ENCODE measurements at places on chromosomes 11 and 22.

- no peak for DNase-seq
Observed at GRCh38 chr11:115361025-115361424, 143.2 kb downstream of the CADM1 start.

GRCh38 chr11:126991596-126991995 is 9.0 kb downstream of the KIRREL3 start:
- no peak for DNase-seq

DNA sequence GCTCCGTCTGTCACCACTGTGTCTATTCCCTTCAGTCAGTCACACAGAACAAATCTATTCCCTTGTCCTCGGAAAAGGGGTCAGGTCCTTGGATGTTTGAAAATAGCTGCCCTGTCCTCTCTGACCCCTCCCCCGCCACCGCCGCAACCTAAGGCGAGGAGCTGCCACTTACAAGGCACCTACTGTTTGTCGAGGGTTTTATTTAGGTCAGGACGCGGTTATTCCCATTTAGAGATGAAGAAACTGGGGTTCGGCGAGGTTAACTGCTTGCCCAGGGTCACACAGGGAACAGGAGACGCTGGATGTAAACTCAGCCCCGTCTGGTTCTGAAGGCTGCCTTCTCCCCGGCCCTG is 1468.1 kb downstream of the BRD1 start:
- DNase-seq: no peak

DNA sequence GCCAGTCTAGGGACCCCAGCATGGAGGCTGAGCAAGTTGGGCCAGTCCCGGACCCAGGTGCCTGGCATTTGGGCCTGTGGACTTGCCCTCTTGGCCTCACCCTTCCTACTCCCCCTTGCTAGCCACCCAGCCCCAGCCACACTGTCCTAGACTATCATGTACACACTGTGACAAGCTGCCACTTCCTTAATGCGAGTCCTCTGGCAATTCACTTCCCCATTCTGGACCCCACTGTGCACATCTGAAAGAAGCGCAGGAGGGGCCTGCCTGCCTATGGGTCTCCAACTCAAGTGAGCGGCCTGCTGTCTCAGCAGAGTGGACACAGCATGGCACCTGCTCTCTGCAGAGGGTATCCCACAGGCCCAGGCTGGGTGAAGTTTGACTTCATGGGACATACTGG is 68.5 kb upstream of the LMO1 start:
- no peak for DNase-seq

DNA sequence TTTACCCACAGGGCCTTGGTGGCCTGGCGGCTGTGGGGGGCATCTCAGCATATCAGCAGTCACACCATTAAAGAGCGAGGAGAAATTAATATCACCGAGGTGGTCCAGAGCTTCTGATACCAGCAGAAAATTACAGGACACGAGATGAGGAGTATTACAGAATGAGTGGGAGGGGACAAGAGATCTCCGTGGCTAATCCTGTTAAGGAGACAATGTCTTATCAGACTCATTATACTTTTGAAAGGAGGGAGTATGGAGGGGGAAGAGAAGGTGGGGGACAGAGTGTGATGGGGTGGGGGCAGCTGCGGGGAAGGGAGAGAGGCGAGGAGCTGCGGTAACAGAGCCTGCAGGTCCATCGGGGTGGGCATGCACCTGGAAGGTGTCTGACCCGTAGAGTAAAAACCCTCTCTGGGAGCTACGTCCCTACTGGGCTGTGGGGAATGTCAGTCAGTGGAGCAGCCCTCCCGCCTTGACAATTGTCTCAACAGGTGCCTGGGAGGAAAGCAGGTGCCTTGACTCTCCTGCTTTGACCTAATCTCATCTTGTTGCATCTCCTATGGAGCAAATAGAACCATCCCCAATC is 224.2 kb downstream of the CEP164 start:
- no peak for DNase-seq

GRCh38 chr11:61545341-61545740 is 35.5 kb downstream of the SYT7 start:
- no peak for DNase-seq

GRCh38 chr22:39434243-39434653 is 22.6 kb upstream of the MGAT3 start:
- DNase-seq: peak; percentile 67

- DNase-seq: no peak
Observed at GRCh38 chr11:17924713-17925112, 88.1 kb downstream of the SERGEF start.

GRCh38 chr11:120527111-120527761 is 15.7 kb downstream of the GRIK4 start:
- peak; percentile 73 for DNase-seq

GRCh38 chr11:69491071-69492031 is 9.9 kb downstream of the LINC01488 start:
- peak; percentile 27 for DNase-seq

GRCh38 chr11:128784059-128784804 is 82.9 kb downstream of the KCNJ1 start:
- no peak for DNase-seq

GRCh38 chr11:71929491-71929890 is 645 bp downstream of the RNF121 start:
- DNase-seq: no peak

- DNase-seq: no peak
Observed at GRCh38 chr11:121839781-121840180, 276.2 kb downstream of the BLID start.

DNA sequence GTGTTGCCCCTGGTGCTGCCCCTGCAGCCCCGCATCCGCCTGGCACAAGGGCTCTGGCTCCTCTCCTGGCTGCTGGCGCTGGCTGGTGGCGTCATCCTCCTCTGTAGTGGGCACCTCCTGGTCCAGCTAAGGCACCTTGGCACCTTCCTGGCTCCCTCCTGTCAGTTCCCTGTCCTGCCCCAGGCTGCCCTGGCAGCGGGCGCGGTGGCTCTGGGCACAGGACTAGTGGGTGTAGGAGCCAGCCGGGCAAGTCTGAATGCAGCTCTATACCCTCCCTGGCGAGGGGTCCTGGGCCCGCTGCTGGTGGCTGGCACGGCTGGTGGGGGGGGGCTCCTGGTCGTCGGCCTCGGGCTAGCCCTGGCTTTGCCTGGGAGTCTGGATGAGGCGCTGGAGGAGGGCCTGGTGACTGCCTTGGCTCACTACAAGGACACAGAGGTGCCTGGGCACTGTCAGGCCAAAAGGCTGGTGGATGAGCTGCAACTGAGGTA is 278 bp downstream of the ROM1 start:
- DNase-seq: no peak

GRCh38 chr22:29393019-29393608 is 4.7 kb upstream of the AP1B1 start:
- no peak for DNase-seq

DNA sequence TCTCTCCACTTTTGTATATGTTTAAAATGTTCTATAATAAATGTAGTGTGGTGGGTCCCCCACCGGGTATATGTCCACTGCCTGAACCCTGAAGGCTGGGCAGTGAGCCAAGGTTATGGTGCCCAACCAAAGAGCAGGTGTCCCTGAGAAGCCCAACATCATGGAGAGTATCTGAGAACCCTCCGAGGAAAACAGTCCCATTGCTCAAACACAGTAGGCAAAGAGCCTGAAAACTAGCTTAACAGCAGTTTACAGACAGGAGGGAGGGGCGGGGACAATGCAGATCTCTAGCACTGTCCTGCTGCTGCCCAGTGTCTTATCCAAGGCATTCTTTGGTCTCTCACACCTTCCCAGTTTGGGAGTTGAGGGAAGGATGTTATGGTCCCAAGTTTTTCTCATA is 91.0 kb downstream of the TMPRSS5 start:
- no peak for DNase-seq

DNA sequence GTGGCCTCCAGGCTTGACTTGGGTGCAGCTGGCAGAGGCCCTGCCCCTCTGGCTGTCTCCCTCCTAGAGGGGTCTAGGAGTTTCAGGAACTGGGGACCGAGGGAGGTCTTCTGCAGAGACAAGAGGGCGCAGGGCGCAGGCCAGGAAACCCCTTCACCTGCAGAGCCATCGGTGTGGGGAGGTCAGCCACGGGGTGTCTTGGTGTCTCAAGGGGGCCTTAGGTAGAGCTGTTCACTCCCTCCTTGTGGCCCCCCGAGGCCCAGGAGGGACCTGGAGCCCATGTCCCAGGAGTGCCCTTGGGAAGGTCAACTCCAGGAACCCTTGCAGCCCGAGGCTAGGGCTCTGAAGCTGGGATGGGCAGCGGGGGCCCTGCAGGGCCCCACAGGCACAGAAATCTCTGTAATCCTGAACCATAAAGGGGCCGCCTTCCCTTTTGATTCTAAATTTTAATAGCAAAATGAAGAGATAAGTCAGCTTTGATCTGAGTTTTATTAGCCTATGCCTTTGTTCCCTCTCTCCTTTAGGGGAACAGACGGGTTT is 31.4 kb upstream of the TH start:
- DNase-seq: peak; percentile 15

- DNase-seq: no peak
Observed at GRCh38 chr11:107991868-107992414, 16.8 kb upstream of the CUL5 start.

GRCh38 chr11:75476739-75477613 is 44.0 kb upstream of the KLHL35 start:
- DNase-seq: peak; percentile 68

GRCh38 chr22:26185190-26185589 is 15.9 kb downstream of the SEZ6L start:
- DNase-seq: no peak

GRCh38 chr11:10692531-10693115 is 932 bp downstream of the IRAG1 start:
- no peak for DNase-seq

DNA sequence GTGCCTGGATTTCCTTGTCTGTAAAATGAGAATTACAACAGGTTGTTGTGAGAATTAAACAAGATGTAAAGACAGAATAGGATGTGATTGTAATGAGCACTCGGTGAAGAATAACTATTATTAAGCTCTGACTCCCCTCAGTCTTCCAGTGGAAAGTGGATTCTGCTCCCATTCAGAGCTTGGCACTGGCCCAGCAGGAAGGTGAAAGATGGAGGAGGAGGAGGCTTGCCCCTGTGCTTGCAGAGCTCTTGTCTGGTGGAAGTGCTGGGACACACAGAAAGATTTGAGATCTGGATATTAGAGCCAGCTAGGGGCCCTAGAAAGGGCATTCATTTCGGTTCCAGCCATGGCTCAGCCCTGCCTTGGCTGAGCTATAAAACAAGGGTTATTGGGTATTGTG is 28.2 kb downstream of the PHLDB1 start:
- peak; percentile 27 for DNase-seq

- peak; percentile 50 for DNase-seq
Observed at GRCh38 chr22:39598017-39598965, 27.7 kb downstream of the CACNA1I start.

DNA sequence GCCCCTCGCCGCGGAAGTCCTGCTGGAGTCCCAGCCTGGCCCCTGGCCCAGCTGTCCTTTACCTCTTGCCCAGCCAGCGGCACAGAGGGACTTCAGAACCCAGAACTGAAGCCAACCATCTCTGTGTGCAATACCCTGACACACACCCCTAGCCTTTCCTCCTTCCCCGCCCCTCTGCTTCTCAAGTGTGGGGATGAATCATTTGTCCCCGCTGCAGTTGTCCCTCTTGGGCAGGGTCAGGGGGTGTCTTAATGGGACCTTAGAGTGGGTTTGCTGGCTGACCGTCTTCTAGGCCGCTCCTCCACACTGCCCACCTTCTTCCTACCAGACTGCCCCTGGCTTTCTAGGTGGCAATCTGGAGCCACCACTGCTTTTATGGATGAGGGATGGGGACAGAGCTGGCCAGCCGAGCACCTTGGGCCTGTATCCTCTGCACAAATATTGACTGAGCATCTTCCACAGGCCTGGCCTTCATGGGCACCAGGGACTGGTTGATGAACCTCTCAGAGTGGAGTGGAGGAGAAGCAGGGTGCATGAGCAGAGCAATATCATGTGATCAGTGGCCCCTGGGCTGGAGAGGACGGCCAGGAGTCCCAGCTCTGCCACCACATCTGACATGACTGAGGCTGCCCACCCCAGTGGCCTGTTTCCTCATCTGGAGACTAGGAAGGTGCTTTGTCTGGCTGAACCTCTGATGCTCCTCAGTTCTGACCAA is 668 bp upstream of the CHST1 start:
- DNase-seq: no peak

DNA sequence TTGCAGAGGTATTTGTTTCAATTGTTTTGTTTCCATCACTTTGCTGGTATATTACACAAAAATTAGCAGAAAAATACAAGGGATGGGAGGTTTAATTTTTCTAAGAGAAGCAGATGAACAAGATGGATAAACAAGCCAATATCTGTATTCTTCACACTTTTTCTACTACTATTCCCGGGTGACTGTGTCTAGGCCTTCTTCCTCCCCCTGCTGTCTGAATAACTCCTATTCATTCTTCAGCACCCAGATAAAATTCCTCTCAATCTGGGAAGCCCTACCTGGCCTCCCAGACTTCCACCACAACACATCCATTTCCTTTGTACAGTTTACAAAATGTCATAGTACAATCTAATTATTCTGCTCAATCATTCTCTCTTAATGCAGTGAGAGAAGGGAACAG is 666.6 kb upstream of the TENM4 start:
- no peak for DNase-seq

DNA sequence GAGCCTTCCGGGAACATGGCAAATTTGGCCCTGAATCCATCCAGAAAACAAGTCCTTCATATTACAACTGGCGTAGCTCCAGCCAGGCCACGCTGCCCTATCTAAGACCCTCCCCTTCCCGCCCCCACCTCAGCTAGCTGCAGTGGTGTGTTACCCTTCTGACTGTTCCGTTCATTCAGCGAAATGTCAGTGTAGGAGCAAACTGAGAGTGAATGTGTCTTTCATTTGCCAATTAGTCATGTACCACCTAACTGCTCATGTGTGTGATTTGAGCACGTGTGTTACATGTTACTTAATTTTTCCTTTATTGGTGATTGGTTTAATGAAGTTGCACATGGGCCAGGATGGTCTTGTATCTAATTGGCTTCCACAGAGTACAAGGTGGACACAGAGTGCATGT is 34.8 kb upstream of the POU2AF1 start:
- DNase-seq: no peak

DNA sequence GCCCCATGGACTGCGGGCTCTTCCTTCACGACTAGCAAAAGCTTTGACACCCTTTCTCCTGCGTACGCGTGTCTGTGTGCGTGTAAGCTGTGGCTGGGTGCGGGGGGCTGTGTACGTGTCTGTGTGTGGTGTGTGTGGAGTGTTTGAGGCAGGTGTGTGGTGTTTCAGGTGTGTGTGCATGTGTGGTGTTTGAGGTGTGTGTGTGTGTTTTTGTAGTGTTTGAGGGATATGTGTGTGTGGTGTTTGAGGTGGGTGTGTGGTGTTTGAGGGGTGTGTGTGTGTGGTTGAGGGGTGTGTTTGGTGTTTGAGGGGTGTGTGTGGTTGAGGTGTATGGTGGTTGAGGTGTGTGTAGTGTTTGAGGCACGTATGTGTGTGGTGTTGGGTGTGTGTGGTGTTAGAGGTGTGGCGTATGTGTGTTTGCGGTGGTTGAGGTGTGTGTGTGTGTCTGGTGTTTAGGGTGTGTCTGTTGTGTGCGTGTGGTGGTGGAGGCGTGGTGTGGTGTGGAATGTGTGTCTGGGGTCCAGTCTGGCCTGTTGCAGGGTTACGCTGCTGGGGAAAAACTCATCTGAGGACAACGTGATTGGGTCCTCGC is 687 bp upstream of the ARSA start:
- no peak for DNase-seq

GRCh38 chr22:45638834-45639746 is 32.5 kb upstream of the ATXN10 start:
- peak; percentile 74 for DNase-seq

- DNase-seq: no peak
Observed at GRCh38 chr11:1762537-1763302, 1.0 kb downstream of the CTSD start.

- DNase-seq: no peak
Observed at GRCh38 chr11:100849009-100849900, 162.2 kb downstream of the ARHGAP42 start.
